ENCODE measurements at places on chromosomes 7 and 10.

- DNase-seq, result no peak
These were observed 144.9 kb downstream of the KIF20B start for GRCh38 chr10:89846281-89846630.

DNA sequence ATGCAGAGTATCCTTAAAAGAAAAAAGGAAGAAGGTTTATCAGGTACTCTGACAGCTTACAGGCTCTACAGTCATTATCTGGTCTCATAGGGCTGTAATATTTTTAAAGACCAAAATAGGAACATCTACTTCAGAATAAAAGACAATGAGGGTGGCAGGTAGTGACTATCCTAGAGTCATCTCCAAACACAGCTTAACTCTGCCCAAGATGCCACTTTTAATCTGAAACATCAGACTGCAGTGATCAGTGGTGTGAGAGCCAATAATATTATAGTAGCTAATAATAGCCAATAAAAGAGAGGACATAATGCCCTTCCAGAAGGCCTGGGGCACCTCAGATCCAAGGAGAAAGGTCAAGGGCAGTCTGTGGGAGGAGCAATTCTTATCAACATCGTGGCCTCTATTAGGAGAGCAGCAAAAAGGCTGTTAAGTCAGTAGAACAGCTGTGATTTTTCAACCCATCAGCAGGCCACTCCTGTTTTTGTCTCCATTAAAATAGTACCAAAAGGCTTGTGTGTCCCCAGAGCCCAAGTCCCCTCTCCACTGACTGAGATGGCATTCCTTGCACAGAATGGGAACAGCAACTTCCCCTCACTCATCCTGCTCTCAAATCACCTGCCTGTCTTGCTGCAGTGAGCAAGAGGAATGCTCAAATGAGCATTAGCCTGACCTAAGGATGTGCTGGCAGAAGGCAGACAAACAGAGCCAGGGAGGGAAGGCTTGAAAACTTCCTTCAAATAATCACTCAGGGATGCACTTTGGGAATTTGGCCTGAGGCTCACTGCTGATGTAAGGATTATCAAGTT, 20.7 kb upstream of the SPOCK2 start:
- DNase-seq, result no peak

DNA sequence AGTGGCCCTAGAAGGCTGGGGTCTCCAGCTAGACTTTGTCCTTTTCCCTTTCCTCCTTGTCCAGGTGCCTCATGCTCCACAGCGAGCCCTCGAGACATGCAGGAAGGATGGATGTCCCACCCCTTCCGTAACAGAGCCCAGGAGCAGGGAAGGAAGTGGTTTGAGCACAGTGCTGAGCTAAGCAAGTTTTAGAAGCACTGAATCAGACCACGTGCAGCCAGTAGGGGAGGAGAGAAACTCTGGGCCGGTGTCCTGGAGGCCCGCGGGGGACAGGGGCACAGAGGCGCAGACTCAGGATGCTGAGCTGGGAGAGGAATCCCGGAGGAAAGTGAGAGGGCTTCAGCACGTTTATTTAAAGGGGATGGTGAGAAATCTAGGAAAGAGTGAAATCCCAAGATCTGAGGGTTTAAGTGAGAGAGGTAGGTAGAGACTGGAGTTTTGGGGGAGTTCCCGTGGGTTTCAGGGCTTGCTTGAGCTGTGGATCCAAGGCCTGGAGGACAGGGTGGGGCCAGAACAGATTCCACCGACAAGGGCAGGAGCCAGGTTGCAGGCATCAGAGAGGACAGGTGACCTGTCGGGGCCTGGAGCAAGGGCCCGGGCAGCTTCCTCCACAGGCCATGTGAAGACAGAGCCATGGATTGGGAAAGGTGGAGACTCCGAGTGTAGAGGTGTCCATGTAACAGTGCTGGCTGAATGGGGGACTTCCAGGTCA, 4.4 kb upstream of the IRF5 start:
- no peak for DNase-seq

DNA sequence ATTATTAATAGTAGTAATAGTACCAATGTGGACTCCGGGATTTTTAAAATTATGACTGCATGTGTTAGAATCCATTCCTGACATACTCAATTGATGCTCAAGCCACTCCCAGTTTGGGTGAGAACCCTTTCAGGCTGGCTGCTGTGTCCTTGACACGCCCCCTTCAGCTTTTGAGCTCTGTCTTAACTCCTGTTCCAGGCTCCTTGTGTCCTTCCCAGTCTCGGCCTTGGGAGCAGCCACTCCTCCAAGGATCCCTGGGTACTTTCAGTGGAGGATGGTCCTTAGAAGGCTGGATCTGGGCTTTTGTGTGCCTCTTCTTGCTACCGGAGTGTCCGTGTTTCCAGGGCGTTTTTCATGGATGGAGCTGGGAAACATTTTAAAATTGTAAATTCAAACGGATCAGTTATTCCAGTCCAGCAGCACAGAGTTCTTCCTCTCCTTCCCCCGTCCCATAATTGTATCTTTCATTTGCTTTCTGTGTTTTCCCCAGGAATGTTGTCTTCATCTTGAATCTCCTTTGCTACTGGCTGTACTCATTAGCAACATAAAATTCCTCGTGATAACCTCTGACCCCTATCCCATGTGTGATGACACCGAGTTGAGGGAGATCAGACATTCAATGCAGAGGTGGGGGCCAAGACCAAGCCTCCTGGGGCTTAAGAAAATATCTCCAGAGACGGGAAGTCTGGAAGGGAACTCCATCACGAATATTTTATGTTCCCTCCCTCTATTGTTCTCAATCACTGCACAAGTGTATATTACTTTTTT, 40.0 kb upstream of the PFKFB3 start:
- no peak for DNase-seq

DNA sequence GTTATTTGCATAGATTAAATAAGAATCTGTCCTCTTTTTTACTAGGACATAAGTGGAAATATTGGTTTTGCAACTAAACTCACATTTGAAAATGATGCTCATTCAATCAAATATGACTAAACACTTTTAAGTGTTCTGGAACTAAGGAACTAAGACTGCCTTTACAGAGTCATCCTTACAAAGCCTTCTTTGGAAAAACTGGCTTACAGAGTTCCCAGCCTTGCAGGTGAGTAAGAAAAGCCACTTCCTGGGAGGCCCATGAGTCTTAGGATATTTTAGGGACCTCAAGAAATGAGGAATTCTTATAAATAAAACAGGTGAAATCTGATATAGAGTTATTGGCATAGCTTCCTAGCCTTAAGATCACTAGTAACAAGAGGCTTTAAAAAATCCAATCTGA, 135.5 kb downstream of the ALOX5 start:
- no peak for DNase-seq

- no peak for DNase-seq
These were observed 97.3 kb downstream of the INPP5A start for GRCh38 chr10:132634947-132635271.

DNA sequence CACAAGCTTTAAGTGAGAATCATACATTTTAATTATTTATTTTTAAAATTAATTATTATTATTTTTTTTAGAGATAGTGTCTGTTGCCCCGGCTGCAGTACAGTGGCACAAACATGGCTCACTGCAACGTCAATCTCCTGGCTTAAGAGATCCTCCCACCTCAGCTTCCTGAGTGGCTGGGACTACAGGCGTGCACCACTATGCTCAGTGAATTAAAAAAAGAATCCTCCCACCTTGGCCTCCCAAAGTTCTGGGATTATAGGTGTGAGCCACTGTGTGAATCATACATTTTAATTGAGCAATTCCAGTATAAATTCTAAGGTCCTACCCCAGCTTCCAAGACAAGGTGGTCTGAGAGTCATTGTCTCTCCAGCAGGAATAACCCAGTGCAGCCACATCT, 172.4 kb downstream of the JAZF1 start:
- DNase-seq, result no peak

GRCh38 chr10:33347211-33347610, 12.7 kb upstream of the NRP1 start:
- no peak for DNase-seq

GRCh38 chr7:109284943-109285342, 715.3 kb downstream of the DNAJB9 start:
- no peak for DNase-seq

DNA sequence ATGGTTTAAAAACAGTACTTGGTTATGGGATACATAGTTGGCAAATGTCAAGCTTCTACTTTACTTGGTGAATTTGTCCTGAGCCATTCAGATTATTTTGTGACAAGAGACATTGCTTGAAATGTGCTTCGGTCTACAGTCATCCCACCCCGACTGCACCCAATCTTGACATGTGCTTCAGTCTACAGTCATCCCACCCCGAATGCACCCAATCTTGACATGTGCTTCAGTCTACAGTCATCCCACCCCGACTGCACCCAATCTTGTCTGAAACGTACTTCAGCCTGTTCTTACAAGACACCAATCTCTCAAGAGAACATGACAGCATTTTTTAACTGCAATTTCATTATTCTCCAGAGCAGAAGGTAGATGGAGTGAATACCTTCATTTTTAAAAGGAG, 47.8 kb downstream of the PRKCQ start:
- DNase-seq, result no peak

- DNase-seq, result no peak
These were observed 26.0 kb downstream of the PPP1R3A start for GRCh38 chr7:113892818-113893217.

- no peak for DNase-seq
These were observed 55.8 kb upstream of the TNRC18 start for GRCh38 chr7:5479431-5479745.

GRCh38 chr10:98971464-98971863, 264.2 kb downstream of the HPSE2 start:
- DNase-seq, result no peak

DNA sequence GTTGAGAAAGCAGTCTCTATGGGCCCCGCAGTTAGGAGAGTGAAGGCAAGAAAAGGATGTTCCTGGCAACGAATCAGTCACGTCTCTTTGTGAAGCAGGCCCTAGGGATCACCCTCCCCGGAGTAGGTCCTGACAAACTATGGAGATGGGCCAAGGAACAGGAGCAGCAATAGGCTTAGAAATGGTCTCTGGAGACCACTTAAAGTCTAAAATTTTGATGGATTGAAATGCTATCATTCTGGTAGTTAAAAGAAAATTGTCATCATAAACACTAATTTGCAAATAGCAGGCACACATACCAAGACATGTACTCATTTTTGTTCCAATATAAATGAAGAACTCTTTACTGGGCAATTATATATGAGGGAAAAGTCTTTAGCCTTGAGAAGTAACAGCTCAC, 123.5 kb downstream of the ITGB8 start:
- DNase-seq, result no peak

- no peak for DNase-seq
These were observed 330.9 kb upstream of the SHH start for GRCh38 chr7:156143158-156143557.

- no peak for DNase-seq
These were observed 21.8 kb upstream of the AMZ1 start for GRCh38 chr7:2666155-2666554.

- no peak for DNase-seq
These were observed 9.2 kb upstream of the SVIL start for GRCh38 chr10:29643771-29644501.

DNA sequence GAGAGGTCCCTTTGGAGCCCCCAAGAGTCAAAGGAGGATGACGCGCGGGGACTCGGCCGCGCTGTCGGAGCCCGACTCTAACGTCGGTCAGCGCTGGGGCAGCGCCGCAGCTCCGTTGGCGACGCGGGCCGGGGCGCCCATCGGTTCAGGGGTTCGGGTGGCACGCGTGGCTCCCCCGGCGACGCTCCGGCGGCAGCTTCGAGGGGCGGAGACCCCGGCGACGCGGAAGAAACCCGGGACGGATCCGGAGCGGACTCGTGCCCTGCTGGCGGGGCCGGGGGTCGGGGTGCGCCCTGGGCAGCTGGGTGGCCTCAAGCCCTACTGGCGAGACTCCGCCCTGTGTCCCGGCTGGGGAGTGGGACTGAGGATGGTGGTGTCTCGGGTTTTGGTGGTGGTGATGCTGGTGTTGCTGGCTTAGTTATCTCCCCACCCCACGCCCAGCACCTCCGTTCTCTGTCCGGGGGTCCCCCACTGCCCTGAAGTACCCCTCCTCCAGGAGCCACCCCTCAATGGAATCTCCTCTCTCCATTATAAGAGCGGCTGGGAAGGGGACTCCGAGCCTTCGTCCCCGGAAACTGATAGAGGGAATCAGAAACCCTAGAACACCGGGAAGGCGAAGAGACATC, at the start of gene NAT16:
Gene NAT16 (minus strand): TSS at position 164 of the 626 bp plus-strand sequence. CDS start 5,486 bp downstream, outside the sequence.
- no peak for DNase-seq

DNA sequence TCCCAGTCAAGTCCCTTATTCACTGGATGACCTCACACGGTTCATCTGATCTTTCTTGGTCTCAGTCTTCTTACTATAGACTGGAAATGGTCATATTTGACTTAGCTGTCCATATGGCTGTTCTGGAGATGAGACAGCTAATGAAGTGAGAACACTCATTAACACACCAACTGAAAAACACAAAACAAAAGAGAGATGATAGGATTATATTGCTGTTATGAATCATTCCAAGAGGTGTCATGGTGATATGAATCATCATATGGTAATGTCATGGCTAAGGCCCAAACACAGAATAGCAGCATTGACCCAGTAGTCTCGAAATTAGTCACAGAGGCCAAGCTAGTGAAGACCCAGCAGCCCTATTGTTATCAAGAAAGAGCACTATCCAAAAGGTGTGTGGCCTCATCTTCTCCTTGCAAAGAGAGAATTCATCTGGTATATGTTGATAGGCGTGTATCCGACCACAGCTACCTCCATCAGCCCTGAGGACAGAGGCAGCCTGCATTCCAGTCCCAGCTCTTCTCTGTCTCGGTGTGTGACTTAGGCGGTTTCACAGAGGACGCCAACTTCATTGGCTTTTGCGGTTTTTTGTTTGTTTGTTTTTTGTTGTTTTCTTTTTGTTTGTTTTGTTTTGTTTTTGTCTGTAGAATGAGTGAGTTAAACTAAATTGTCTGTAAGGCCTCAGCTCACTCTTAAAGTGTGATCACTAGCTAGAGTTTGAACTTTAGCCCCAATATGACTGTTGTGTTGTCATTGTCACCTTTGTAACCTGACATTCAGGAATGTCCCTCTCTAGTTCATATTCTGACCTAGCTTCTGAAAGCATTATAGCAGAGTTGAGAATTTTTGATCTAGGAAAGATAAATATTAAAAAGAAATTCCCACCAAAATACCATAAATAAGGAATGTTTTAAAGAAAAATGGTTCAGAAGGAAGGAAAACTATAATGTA, 97.4 kb upstream of the PDCD4 start:
- DNase-seq, result no peak

- no peak for DNase-seq
These were observed 649 bp downstream of the SCD start for GRCh38 chr10:100347568-100348195.

DNA sequence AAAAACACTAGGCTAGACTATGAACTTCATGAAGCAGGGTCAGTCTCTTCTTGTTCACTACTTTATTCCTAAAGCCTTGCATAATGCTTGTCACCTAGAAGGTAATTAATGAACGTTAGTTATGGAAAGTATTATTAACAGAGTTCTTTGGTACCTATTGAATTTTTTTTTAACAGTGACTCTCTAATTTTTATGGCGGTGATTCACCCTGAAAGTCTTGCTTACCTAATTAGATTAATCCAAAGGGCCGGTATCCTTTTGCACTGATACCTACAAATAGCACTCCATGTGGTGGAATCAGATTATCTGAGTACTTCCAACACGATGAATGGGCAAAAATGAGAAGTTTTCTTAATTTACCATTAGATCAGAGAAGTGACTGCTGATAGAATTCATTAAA, 31.7 kb downstream of the STAM start:
- DNase-seq, result no peak

- DNase-seq, result no peak
These were observed 198.7 kb downstream of the DGKI start for GRCh38 chr7:137647905-137648565.

GRCh38 chr10:25811052-25811685, 122.9 kb upstream of the MYO3A start:
- no peak for DNase-seq
